ENCODE measurements at places on chromosomes 5 and 9.

- DNase-seq = no peak
Observed at GRCh38 chr5:146475906-146476305, 28.8 kb downstream of the TCERG1 start.

- DNase-seq = no peak
Observed at GRCh38 chr5:96008487-96008886, 46.8 kb upstream of the ELL2 start.

DNA sequence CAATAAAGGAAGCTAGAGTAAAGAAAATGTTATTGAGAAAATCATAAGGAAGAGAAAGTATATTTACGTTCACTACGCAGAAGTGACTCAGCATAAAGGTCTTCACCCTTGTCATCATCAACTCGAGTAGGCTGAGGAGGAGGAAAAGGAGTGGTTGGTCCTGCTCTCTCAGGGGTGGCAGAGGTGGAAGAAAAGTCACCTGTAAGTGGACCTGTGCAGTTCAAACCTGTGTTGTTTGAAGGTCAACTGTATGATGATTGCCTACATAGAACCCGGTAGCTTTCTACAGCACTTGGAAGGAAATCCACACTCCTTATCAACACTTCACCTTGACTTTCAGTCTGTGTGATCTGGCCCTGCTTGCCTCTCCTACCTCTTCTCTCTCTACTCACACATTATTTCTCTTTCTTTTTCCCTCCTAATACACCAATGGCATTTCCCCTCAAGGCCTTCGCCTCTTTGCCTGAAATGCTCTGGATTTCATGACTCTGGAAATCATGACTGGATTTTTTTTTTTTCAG is 109.3 kb upstream of the CPEB4 start:
- no peak for DNase-seq

- DNase-seq = no peak
Observed at GRCh38 chr9:135053133-135053532, 34.3 kb upstream of the OLFM1 start.

DNA sequence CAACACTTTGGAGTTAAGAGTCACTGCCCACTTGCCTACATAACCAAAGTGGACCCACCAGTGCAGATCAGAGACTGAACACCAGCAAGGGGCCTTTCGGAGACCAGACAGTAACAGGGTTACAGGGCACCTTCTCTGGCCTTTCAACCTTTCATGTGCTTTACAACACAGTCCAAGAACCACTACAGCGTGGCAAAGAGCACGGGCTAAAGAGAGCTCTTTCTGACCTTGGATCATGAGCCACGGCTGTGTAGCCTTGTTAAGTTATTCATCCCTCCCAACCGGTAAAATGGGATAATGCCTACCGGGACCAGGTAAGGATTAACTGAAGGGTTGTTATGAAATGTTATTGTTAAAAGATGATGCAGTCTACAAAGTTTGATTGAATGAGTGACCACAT is 75.0 kb downstream of the TLE1 start:
- DNase-seq = no peak

DNA sequence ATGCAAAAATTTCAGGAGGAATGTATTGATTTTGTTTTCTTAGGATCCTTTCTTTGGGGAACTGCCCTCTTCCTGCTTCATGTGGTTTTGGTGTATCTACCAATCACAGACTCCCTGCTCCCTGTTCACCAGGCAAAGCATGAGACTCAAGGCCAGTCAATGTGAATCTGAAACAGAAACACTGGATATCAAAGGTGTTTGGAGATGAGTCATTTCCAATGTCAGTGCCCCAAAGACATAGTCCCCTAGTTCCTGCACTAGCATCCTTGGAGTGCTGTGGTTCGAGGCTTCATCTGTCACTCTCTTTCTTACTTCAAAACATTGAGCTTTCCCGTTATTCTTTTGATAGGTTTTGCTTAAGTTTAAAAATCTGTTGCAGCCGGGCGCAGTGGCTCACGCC is 8.1 kb downstream of the PPP3R2 start:
- DNase-seq = no peak
